ENCODE measurements at places on chromosomes 11 and 22.
A peak's percentile ranks its signal among the peaks of the same experiment; 100 is the strongest.

GRCh38 chr11:9516113-9516512 is 55.3 kb downstream of the ZNF143 start:
- DNase-seq: no peak

GRCh38 chr11:70742553-70743291 is 344.4 kb downstream of the CTTN start:
- DNase-seq: no peak

DNA sequence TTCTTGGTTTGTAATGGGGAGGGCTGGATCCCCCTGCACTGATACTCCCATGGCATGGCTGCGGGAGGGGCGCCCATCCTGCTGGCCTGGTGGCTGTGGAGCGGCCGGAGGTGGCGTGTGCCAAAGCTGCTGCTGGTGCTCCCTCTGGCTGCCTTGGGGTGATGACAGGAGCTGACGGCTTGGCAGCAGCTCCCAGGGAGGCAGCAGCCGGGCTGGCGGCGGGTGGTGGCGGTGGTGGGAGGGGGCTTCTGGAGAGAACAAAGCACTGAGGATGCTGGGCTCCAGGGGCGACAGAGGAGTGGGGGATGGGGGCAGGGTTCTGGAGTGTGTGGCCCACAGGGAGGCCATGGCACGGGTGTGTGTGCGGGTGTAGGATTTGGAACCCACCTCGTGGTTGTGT is 11.4 kb upstream of the MPPED1 start:
- DNase-seq: no peak

DNA sequence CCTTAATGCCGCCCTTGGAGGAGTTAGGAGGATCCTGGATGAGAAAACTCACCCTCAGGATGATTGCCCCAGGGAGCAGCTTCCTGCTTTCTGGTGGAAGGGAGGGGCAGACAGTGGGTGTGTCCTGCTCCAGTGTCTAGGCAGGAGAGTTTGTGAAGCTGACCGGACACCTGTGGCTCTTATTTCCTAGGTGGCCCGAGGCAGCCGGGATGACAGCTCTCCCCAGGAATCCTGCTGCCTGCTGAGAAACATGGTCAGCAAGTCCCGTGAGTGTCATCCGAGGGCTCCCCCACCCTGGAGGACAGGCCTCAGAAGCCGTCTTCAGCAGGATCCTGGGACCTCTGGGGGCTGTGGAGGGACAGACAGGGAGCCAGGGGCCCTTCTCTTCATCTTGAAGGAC is 50.4 kb downstream of the ST3GAL4 start:
- DNase-seq: no peak

DNA sequence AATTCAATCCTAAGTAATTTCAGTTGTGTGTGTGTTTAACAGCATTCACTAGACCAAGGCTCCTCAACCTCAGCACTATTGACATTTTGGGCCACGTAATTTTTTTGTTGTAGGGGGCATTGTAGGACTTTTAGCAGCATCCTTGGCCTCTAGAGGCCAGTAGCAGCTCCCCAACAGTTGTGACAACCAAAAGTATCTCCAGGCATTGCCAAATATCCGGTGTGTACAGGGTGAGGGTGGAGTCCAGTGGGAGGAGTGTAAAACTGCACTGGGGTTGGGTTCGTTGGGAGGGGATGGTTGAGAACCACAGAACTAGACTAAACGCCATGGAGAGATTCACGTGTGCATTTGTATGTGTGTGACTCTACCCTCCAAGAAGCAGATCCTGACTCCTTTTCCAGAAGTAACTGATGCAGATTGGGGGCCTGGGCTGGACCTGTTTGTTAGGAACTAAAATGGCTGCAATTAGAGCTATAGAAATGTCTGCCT is 5.9 kb upstream of the PHF21A start:
- peak; percentile 47 for DNase-seq

DNA sequence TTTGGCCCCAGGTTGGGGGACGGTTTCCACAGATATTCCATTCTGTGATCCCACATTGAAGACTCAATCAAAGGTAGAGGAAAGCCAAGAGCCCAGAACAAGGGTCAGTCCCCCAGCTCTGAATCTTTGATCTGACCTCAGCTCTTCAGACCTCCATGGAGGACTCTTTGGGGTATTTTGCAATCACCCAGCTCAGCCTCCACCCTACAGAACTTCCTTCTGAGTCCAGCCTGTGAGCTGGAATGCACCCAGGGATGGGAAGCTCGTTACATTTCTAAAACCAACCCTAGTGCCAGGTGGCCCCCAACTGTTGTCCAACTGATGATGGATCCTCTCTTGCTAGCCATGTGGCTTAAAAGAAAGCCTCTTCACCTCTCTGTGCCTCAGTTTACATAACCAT is 335.3 kb downstream of the MN1 start:
- no peak for DNase-seq

DNA sequence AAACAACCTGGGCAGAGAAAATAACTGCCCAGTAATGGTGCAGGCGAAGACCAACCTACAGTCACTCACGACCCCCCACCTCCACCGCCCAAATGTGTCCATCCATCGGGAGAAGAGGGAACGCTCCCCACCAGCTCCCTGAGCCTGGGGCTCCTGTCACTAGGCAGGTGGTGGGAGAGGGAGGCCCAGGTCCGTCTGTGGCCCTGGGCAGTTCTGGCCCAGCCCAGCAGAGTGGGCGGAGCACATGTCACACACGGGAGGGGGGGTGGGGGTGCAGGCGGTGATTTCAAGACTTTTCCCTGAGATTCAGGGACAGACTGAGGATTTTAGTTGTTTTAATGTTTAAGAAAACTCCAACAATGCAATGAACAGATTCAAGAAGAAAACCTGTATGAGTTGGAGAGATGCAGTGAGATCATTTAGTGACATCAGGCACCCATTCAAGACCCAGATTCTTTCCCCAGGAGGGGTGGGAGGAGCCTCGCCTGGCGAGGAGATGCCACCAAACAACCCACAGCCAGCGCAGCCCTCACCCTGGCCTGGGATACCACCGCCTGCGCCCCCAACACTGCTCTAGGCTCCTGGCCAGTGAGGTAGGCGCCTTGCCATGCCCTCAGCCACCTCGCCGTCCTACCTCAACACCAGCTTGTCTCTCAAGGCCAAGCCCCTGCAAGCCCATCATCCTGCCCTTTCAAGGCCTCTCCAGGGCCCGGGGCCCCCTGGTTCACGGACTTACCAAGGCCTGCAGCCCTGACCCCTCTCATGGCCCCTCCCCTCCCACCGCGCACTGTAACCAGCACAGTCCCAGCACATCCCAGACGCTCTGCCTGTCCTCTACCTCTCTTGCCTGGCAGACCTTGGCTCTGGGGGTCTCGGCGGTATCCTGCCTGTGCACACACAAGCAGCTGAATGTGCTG is 36.8 kb downstream of the TBX1 start:
- no peak for DNase-seq

GRCh38 chr22:45318168-45318557 is 8.4 kb downstream of the FAM118A start:
- peak; percentile 83 for DNase-seq

DNA sequence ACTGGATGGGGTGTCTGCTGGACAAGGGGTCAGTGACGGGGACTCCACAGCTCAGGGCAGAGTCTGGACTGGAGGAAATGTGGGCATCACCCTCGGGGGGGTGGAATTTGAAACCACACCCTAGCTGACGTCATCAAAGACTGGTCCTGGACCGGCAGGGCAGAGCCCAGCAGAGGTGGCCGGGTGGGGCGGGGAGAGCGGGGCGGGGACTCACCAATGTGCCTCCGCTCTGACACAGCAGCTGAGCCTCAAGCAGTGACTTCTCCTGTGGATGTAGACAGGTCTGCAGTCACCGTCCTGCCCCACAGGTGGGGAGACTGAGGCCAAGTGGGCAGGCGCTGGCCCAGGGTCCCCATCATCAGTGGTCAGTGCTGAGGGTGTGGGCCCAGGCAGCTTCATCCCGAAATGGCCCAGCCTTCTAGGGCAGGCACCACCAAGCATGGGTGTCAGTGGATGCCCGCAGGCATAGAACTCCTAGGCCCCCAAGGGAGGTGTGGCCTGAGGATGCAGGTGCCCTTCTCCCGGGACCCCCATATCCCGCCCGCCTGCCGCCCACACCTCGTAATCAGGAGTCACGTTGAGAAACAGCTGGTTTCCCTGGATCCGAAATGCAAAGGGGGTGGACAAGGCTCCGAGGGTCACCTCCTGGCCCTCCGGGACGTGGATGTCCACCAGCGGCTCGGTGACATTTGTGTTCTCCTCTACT is 603 bp downstream of the CDHR5 start:
- no peak for DNase-seq

DNA sequence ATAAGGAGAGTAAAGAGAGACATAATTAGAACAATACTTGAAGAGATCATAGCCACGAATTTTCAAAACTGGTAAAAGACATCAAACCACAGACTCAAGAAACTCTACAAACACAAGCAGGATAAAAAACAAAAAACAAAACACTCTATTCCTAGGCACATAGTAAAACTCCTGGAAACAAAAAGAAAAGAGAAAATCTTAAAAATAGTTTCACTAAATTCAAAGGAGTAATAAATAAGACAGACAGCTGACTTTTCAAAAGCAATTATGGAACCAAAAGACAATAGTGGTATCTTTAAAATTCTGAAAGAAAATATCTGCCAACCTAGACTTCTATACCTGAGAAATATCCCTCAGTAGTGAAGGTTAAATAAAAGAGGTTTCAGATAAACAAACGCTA is 9.2 kb upstream of the NARS2 start:
- no peak for DNase-seq

Data from stimulated activated naive CD8-positive, alpha-beta T cell treated with anti-CD3 and anti-CD28 coated beads, Interleukin-15, Interleukin-2, amounts not matched to agents 100 U/mL and 50 U/mL, for 24 hours (primary cell).